ENCODE measurements at places on chromosomes 16 and 17. TPM values are rescaled to one million over a fixed set of nuclear protein-coding genes. Genes with fewer than 3 reads are reported as not detected.

Gene KRT13
- not detected for total RNA-seq

Gene C17orf100
- 0.85 TPM for total RNA-seq

Gene CCL5
- 0.17 TPM for total RNA-seq

Gene SMIM5
- total RNA-seq = 0.09 TPM

Gene GAS2L2
- total RNA-seq = 0.05 TPM

Gene METRN
- total RNA-seq = 34.9 TPM

Gene FOXN1
- total RNA-seq = not detected

Gene CDC6
- 33.6 TPM for total RNA-seq

Gene NDRG4
- 89.0 TPM for total RNA-seq

Gene TMEM92
- 0.17 TPM for total RNA-seq

Gene G6PC1
- not detected for total RNA-seq

Gene RNF227
- 1.6 TPM for total RNA-seq

Gene WSCD1
- total RNA-seq = 43.6 TPM

Gene KRTAP9-3
- total RNA-seq = not detected

Gene CD300A
- not detected for total RNA-seq

Gene SLC25A11
- 67.8 TPM for total RNA-seq

Gene CLDN6
- not detected for total RNA-seq

Gene EIF5A
- total RNA-seq = 416 TPM

Gene EFNB3
- 0.14 TPM for total RNA-seq

Gene RRAD
- 0.84 TPM for total RNA-seq

Gene CPD
- total RNA-seq = 258 TPM

Gene KRT39
- total RNA-seq = not detected

Gene IGSF6
- not detected for total RNA-seq

Measured in dermis blood vessel endothelial cell (primary cell).